Endodermal cell (in vitro differentiated cells): ENCODE measurements at places on chromosomes 5 and 9. TPM values are rescaled to one million over a fixed set of nuclear protein-coding genes. Genes with fewer than 3 reads are reported as not detected.
A peak's percentile ranks its signal among the peaks of the same experiment; 100 is the strongest.

- no peak for DNase-seq
Observed at GRCh38 chr5:140982083-140982716, 15.9 kb downstream of the PCDHAC2 start.

DNA sequence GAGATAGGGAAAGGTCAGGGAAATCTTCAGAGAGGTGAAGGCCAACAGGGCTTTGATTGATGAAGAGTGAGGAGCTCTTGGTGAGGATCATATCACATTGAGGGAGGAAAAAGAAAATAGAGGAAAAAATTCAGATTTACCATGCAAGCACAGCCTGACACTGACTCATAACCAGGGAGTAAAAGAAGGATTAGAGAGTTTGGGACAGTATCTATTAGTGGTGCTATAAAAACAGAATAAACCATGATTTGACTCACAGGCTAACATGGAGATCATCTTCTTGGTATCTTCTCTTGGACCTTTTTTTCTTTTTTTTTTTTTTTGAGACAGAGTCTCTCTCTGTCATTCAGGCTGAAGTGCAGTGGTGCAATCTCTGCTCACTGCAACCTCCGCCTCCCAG is 44.4 kb downstream of the MUSK start:
- no peak for DNase-seq

- no peak for DNase-seq
Observed at GRCh38 chr5:108251350-108251749, 130.5 kb downstream of the FBXL17 start.

DNA sequence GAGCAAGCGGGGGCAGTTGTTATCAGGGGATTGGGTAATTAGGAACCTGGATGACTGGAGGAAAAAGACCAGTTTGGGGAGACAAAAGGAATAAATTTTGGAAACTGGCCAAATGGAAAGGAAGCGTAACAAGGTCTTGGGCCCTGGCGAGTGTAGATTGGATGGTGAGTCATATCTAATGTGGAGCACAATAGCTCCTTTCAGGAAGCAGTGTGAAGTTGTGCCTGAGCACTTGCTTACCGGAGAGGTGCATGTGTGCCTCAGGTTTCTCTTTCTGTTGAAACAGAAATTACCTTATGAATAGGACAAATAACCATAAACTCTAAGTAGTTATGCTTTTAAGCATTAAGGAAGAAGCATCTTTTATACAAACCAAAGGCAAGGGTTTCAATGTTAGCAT is 176.4 kb downstream of the KIF4B start:
- DNase-seq, result no peak

DNA sequence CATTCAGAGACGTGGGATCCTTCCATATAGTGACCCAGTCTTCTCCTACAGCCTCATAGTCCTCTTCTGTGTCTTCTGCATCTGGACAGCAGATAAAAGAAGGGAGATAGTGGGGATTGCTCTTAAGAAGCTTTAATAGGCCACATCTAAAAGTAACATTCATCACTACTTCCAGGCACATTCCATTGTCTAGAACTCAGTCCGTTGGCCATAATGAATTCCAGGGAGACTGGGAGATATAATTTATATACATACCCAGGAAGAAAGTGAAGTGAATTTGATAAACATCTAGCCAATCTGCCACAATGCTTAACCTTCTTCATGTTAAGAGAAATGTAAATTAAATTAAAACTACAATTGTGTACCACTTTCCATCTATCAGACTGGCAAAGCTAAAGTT is 22.5 kb upstream of the GLIPR2 start:
- no peak for DNase-seq

GRCh38 chr9:69469136-69469535 is 144.1 kb downstream of the ENTREP1 start:
- no peak for DNase-seq

- DNase-seq, result peak; percentile 30
Observed at GRCh38 chr9:133780962-133781827, 43.0 kb upstream of the SARDH start.

DNA sequence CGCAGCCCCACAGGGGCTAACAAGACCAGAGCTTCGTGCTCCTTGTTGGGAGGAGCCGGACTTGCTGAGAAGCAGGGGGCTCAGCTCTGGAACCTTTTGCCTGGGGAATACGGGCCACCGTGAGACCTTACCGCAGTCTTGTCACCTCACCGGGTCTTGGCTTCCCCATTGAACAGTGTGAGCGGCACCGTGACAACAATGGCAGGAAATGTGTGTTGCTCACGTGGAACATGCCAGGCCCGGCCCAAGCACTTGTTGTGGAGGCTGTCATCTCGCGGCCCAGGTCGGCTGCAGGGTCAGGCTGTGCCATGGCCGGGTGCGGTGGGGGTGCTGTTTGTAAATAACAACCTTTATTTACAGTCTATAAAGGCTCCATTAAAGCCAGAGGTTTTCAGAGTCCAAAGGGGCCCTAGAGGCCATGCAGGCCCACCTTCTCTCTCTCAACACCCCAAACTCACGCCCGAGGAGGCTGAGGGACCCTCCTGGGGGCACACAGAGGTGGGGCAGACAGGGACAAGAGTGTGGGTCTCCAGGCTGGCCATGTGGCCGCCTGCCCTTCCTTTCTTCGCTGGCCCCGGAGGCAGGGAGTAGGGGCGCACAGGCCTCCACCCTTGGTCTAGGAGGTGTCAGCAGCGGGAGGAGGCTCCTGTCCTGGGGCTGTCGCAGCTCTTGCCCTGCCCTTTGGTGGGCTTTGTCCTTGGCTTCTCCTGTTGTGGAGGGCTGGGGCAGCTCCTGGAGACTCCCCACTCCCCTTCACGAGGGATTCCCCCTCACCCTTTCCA is 79.7 kb downstream of the TSPAN17 start:
- no peak for DNase-seq

- DNase-seq, result peak; percentile 63
Observed at GRCh38 chr9:130995086-130996011, 13.6 kb upstream of the LAMC3 start.

- DNase-seq, result no peak
Observed at GRCh38 chr5:56917534-56917933, 8.1 kb downstream of the SETD9 start.

GRCh38 chr9:109052416-109052815 is 39.1 kb upstream of the CTNNAL1 start:
- no peak for DNase-seq

DNA sequence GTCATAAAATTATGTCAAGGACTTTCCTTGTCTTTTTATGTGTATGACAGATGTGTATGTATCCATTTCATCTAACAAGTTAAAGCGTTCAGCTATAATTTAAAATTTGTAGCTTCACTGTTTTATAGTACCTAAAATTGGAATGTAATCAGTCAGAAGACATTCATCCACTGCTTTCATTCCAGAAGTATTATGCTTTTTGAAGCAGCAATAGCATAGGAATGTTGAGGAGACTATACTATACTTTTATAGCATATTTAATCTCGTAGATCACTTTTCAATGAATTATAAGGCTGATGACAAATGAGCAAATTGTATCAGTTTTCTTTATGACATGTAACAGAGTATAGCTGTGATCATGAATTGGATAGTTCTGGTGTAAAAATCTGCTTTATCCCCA is 6.9 kb downstream of the PCDHGA12 start:
- DNase-seq, result no peak

GRCh38 chr5:22391956-22392355 is 461.2 kb downstream of the CDH12 start:
- DNase-seq, result no peak

- DNase-seq, result no peak
Observed at GRCh38 chr9:93068956-93069355, 10.5 kb downstream of the SUSD3 start.

DNA sequence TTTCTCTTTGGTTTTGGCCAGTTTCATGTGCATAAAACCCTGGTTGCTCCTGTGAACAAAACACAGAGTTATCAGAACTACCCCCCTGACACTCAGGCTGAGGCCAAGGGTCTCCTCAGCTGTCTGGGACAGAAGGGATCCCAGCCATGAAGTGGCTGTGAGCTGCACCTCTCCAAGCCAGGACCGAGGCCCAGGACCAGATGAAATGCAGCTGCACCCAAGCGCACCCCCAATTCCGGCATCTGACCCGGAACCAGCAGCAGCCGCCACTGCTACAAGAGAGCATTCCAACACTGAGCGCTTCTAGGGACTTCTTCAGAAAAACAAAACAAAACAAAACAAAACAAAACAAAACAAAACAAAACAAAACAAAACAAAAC is 16.0 kb upstream of the SLC25A51 start:
- no peak for DNase-seq

DNA sequence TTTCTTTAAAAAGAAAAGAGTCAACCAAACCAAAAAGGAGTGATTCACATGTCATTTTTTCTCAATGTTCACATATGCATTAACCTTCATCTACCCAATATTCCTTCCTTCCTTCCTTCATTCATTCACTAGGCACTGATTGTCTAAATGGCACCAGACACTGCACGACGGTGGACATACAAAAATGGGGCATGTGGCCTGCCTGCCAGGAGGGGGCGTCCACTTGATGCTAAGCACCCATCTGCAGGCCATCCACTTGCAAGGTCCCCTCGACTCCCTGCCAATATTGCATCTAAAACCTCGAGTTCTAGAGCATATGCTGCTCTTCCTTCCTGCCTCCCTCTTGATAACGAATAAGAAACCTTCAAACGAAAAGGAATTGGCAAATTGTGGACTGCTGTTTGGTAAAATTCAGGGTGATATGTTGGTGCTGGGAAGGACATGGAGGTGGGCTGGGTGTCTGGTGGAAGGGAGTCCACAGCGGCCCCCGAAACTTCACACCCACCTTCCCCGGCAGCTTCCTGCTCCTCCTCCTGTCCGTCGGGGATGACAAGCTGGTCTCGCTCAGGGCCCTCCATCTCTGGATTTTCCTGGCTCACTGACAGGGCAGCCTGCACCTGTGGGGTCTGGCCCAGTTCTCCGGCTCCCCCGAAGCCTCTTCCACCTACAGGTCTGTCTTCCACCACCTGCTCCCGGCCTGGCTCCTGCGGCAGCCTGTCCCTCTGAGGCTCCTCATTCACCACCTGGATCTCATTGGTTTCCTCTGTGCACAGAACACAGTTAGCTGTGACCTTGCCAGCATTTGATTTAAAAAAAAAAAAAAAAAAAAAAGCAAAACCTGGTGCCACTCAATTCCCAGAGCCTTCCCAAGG is 64.3 kb downstream of the GOLM1 start:
- DNase-seq, result peak; percentile 83

DNA sequence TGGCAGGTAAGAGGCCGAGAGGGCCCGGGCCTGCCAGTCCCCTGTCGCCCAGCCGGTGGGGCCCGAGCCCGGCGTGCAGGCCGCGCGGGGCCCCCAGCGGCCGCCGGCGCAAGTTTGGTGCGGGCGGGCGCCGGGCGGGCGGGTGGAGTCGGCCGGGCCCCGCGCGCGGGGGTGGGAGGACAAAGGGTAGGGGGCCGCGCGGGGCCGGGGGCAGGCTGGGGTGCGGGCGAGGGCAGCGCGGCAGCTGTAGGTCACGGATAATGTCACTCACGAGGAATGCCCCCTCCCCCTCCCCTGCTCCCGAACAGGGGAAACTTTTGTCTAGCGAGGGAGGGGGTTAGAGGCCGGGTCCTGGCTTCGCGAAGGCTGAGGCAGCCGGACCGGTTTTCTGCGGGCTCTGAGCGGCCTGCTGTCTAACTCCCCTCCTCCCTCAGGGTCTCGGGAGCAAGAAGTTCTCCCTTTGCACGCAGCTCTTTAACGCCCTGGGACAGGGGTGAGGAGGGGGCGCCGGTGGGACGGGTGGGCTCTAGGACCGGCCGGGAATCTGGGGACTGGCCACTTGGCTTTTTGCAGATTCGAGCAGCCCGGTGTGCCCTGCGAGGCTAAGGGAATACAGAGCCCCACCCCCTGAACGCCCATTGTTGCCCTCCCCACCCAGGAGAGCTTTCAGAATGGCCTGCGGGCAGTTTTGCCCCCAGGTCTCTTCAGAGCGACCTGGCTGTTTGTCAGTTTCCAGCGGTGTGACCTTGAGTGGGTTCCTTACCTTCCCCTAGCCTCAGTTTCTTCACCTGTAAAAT is 21.3 kb upstream of the NDST1 start:
- peak; percentile 95 for DNase-seq

DNA sequence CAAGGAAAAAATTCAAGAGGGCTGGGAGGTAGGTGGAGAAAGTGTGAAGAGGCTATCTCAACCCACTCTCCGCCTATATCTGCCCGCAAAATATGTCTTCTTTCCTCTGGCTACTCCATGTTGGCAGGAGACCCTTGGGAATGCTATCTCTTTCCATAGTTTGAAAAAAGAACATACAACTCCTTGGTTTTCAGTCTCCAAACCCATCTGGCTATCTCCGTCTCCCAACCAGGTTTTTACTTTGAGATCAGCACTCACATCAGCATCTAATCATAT is 109.9 kb upstream of the IFNE start:
- no peak for DNase-seq

DNA sequence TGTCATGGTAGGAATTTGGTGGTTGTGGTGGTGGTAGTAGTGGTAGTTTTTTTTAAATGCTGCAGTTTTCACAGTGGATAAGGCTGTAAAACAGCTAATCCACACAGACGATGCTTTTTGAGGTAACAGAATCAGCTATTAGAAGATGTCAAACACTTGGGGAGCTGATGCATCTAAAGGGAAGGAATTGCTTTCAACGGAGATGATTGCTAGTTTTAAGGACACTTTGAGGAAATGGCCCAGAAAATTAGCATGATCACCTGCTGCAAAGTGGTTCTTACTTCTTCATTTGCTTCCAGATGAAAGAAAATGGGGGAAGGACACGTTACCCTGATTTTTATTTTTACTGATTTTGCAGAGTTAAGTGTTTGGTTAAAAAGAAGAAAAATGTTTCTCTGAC is 178.2 kb upstream of the ATP10B start:
- no peak for DNase-seq

DNA sequence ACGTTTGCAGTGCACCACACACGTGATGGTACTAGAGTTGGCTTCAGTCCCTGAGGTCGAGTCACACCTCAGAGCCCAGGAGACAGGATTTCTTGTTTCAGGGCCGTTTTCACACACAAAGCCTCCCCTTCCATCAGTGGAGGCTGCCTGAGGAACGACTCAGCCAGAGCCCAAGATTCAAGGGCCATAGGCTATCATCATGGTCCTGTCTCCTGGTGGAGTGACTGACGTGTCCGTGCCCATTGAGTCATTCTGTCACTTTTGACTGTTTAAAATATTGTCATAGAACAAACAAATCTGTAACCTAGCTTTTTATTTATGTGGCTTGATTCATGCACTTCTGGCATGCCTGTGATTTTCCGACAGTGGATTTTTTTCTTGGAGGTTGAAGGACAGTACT is 28.3 kb downstream of the CAMK2A start:
- no peak for DNase-seq

DNA sequence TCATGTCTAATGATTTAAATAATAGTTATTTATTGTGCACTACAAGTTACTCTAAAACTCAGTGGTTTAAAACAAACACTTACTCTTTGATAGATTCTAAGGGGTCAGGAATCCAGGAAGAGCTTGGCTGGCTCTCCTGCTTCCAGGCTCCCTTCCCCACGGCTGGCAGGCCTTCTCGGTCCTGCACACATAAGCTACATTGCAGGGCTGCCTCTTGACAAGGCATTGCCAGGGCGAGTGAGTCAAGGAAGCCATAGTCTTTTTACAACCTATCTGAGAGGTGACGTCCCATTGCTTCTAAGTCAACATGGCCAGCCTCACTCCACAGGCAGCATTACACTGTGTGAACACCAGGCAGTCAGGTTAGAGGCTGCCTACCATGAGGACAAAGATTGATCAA is 119.8 kb downstream of the AUH start:
- no peak for DNase-seq

- DNase-seq, result no peak
Observed at GRCh38 chr9:120923620-120924328, 2.8 kb downstream of the TRAF1 start.

- peak; percentile 96 for DNase-seq
Observed at GRCh38 chr5:107672211-107673038, 1.7 kb upstream of the EFNA5 start.

Gene POU5F2
- total RNA-seq, result 0.35 to 0.53 TPM (median 0.40 TPM) in 3 replicates

Gene SH3PXD2B
- 35.2 to 84.0 TPM (median 74.9 TPM) in 3 replicates for total RNA-seq

Gene SEMA6A
- 79.6 to 117 TPM (median 101 TPM) in 3 replicates for total RNA-seq

Gene ERGIC1
- total RNA-seq, result 94.8 to 105 TPM (median 95.1 TPM) in 3 replicates

Gene FBXW11
- total RNA-seq, result 40.6 and 42.2 TPM in 2 replicates

Gene ACOT12
- total RNA-seq, result 0.42 TPM in 1 of 2 replicates, not detected in the other
